ENCODE measurements at places on chromosomes 7 and 10.

GRCh38 chr10:26374426-26374825, 63.7 kb upstream of the APBB1IP start:
- DNase-seq, result no peak

GRCh38 chr7:151468217-151469018, 28.5 kb upstream of the CRYGN start:
- no peak for DNase-seq

- no peak for DNase-seq
Observed at GRCh38 chr10:103998805-103999204, 31.9 kb downstream of the SLK start.

DNA sequence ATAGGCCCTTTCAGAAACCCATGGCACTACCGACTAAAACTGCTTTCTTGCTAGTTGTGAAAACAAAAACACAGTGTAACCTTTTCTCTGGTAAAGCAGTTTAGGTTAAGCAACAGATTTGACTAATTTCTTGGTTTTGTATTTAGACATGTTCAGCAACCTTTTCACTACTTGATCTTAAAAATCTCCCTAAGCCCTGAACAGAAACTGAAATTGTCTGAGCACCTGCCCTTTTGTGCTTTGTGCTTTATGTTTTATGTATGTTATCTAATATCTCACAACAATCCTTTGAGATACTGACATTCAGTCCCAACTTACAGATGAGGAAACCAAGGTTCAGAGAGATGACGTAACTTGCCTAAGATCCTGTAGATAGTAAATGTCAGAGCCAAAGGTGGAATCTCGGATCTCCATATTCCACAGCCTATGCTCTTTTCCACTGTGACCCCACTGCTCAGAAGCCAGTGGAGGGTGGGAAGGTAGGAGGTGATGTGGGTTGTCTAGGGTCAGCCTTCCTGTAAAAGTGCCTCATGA, 146.6 kb downstream of the LCOR start:
- DNase-seq, result no peak

- no peak for DNase-seq
Observed at GRCh38 chr7:129470411-129470810, 31.9 kb upstream of the SMKR1 start.

GRCh38 chr7:7242899-7243298, 60.6 kb downstream of the C1GALT1 start:
- DNase-seq, result no peak

DNA sequence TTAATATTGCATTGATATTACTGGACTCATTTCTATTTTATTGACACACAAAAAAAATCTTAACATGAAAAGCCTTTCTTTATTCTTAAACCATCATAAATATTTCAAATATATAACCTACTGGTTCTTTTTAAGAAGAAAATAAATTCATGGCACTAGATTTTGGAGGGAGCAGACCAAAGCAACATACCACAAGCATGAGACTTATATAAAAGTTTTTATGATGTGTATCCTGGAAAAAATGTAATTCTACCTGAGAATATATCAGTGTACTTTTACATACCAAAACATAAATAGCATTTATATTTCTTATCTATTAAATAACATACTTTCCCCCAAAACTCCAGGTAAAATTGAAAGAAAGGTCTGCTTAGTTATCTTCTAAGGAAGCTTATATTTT, 508.2 kb upstream of the SEMA3D start:
- DNase-seq, result no peak

- no peak for DNase-seq
Observed at GRCh38 chr7:7662527-7662926, 22.0 kb downstream of the UMAD1 start.

- no peak for DNase-seq
Observed at GRCh38 chr10:31830887-31831286, 97.7 kb downstream of the ARHGAP12 start.

DNA sequence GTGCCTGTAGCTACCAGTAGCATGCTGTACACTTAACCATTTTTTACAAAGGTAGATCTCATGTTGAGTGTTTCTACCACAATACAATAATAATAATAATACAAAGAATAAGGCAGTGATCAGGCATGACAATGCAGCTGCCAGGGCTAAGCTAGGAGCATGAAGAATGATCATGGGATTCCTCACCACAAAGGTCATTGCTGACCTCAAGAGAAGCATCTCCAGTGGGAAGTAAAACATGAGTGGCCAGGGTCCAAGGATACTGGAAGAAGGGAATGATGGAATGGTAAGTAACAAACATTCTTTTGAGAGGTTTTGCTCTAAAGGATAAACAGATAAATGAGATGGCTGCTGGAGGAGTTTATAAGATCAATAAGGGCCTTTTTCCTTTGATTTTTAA, 591.1 kb downstream of the TNS3 start:
- no peak for DNase-seq

DNA sequence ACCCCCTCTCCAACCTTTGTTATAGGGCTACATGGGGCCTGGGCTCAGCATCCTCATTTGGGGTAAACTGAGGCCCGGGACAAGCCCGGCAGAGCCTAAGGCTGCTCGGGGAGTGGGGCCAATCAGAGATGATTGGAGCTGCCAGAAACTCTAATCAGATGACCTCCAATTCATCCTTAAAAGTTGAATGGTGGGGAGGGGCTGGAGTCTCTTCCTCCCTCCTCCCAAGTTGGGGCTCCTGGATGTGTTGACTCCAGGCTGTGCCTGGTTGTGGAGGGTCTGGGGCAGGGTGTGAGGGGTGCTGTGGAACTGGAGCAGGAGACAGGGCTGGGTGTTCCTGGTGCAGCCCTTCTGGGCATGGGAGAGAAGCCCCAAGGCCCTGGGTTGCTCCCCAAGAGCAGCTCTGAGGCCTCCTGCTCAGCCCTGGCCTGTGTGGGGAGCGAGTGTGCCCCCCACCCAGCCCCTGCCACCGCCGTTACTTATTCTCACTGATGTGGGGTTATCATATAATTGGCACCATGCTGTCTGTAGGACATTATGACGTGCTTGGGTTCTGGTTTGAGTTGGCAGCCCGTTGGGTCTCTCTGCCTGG, 2.2 kb downstream of the BHLHA15 start:
- DNase-seq, result no peak

- no peak for DNase-seq
Observed at GRCh38 chr10:99912041-99912440, 97.7 kb downstream of the DNMBP start.

DNA sequence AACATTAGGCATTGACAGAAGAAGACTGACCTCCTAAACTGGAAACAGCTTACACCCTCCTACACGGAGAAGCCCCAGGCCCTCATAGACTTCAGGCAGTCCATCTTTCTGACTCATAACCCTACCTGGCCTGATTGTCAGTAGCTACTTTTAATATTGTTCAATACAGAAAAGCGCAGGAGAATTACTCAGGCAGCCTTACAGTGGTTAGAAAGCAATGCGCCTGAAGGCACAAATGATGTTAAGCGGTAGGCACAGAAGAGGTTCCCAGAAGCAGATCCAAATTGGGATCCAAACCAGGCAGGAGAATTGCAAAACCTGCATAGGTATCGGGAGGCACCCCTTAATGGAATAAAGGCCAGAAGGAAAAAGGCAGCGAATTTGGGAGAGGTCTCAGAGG, 5.4 kb upstream of the CYREN start:
- DNase-seq, result no peak

DNA sequence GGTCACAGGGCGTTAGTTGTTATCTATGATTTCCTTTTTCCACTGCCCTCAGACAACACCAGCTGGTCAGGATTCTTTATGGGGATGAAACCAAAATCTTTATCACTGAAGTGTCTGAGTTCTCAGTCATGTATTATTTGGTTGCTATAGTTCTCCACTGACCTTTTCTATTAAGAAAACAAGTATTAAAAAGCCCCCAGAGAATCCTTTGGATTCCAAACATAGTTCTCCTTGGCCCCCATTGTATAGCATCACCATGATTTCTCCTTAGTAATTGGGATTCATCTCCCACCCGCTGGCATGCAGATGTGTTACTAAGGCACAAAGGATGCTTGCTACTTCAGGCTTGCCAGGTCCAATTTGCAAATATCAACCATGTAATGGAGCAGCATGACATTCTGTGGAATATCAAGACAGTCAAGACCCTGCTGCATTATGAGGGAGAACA, 94.3 kb downstream of the IQUB start:
- DNase-seq, result no peak

GRCh38 chr10:121503587-121504051, 94.6 kb downstream of the FGFR2 start:
- DNase-seq, result no peak

DNA sequence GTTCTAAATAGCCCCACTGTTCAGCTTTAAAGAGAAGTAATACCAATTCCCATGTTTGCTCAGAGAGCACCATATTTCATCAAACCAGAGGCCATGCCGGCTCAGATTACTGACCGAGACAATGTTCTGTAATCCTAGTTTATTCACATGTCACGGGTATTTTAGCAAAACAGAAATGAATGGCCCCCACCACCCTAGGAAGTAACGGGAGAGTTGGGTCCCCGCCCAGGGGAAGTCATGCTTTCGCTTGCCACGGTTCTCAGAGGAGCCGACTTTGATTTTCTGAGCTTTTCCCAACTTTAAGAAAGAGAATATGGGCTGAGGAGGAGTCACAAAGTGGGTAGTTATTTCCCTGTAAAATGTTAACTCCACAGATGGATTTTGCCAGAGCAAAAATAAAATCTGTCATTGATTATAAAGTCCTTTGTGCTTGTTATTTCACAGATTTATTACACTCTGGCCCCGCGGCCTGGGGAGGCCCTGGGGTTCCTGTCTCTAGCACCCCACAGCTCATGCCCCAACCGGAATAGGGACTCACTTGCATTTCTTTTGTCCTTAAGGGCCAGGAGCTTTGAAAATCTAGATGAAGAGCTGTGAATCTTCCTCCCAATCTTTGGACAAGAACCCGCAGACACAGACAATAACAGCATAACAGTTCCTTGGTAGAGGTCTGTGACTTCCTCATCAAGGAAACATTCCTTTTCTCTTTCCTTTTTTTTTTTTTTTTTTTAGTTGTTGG, 3.7 kb upstream of the GDF10 start:
- DNase-seq, result no peak

DNA sequence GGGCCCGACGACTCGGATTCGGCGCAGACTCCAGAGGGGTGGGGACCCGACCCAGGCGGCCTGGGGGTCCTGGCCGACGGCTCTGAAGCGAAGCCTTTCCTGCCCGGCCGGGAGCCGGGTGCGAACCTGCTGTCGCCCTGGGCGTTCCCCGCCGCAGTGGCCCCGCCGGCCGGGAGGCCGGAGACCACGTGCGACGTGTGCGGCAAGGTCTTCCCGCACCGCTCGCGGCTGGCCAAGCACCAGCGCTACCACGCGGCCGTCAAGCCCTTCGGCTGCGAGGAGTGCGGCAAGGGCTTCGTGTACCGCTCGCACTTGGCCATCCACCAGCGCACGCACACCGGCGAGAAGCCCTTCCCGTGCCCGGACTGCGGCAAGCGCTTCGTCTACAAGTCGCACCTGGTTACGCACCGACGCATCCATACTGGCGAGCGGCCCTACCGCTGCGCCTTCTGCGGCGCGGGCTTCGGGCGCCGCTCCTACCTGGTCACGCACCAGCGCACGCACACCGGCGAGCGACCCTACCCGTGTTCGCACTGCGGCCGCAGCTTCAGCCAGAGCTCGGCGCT, 15.4 kb downstream of the ZNF316 start:
- no peak for DNase-seq

DNA sequence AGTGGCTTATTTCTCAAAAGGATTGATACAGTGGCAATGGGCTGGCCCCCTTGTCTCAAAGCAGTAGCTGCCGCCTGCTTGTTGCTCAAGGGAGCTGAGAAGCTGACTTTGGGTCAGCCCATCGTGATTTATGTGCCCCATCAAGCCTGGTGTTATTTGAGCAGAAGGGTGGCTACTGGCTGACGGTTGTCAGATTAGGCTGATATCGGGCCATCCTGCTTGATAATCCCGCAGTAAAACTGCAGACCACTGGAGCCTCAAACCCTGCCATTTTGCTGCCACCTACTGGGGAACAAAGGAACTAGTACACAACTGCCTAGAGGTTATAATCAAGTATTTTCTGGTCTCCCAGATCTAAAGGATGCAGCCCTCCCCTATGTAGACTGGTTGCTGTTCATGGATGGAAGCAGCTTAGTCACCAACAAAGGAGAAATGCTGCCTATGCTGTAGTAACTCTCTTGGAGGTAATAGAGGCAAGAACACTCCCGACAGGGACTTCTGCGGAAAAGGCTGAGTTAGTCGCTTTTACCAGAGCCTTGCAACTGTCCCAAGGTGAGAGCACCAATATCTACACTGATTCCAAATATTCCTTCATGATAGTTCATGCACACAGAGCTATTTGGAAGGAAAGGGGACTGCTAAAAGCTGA, 65.9 kb upstream of the ZNF92 start:
- DNase-seq, result peak; percentile 8

DNA sequence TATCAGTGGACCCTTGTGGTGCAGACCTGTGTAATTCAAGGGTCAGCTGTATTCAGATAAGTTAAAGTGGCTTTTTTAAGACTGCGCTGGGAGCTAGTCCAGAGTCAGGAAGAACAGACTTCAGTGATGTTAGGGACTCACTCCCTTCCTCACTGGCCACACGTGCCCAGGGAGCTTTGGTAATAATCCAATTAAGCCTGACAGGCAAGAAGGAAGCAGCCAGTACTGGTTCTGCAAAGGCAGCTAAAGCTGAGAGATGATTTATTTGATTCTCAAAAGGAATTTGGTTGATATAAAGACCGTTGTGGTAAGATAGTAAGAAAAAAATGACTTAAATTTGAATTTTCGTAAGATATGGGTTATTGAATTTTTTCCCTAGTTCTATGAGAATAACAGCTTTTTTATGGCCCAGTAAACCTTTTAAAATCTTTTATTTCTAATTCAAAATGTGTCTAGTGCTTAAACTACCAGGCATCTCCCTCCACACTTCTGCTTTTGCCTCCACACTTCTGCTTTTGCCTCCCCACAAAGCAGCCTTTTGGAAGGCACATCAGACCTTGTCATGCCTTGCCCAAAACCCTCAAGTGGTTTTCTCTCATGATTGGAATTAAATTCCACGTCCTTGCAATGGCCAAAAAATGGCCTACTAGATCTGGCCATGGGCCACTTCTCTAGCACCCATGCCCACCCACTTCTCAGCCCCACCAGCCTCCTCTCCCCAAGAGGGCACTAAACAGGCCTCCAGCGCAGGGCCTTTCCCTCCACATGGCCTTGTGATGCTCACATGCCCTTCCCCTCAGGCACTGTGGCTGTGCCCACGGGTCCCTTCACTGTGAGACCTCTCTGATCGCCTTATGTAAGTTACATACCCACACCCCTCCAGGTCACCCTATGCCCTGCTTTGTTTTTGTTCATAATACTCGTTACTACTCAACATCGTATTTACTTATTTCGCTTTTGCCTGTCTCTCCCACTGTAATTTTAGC, 92.5 kb downstream of the POU6F2 start:
- no peak for DNase-seq

DNA sequence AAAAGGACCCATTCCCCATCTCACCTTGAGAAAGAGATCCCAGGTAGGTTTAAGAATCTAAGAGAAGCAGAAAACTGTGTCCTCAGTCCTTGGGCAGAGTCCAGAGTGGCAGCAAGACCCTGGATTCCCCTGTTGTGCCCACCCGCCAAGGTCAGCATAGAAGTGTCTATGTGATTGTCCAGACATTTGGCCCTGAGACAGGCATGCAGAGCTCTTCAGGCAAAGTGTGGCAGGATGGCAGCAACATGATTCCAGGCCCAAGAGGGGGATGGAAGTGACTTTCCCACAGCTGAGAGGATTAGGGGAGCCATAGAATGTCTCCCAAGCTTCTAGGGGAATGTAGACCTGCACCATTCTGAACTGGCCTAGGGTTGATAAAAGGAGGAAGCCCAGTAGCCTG, 39.1 kb upstream of the OPALIN start:
- DNase-seq, result no peak

- DNase-seq, result no peak
Observed at GRCh38 chr10:69574571-69574978, 1.4 kb upstream of the NEUROG3 start.

GRCh38 chr10:86366033-86366901, at the start of gene GRID1:
TSS of gene GRID1 (minus strand) at chr10:86366795.
- no peak for DNase-seq
